Myometrial cell (primary cell): ENCODE measurements at places on chromosomes 2 and 18. TPM values are rescaled to one million over a fixed set of nuclear protein-coding genes. Genes with fewer than 3 reads are reported as not detected.

Gene HSPE1
- 124 and 151 TPM in 2 replicates for total RNA-seq

Gene DSG4
- not detected in 2 replicates for total RNA-seq

Gene FOXI3
- total RNA-seq, result not detected in 2 replicates

Gene TNFRSF11A
- total RNA-seq, result not detected in 2 replicates

Gene MGAT5
- total RNA-seq, result 19.3 and 41.8 TPM in 2 replicates

Gene TWIST2
- total RNA-seq, result 78.7 and 80.6 TPM in 2 replicates
